Forelimb muscle (tissue), 1 donor: ENCODE measurements at places on chromosomes 5 and 9.
A peak's percentile ranks its signal among the peaks of the same experiment; 100 is the strongest.

GRCh38 chr9:1959371-1959770 lies 55.8 kb upstream of the SMARCA2 start:
- DNase-seq, result no peak

DNA sequence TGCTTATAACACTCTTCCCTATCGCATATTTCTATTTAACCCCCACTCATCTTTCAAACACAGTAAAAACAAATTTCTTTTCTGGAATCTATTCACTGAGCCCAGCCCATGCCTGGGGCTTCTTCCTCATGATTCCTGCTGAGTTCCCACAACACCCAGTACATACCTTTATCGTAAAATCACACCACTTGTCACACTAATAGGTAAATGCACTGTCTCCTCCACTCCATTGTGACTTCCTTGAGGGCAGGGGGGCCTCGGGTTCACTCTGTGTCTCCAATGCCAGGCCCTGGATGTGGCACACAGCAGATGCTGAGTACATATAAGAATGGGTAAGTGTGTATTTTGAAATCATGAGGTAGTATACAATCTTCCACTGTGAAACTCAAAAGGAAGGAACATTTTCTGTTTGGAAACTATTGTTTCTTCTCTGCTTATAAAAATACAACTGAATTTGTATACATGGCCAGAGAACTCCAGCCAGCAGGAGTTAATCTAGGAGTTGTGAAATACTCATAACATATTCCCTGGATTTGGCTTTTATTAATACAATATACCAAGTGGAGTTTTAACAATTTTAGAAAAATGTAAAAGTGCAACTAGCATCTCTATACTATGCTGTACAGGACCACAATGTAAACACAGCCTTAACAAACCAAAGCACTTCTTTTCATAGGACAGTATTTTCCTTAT lies 7.2 kb downstream of the PLK2 start:
- no peak for DNase-seq

DNA sequence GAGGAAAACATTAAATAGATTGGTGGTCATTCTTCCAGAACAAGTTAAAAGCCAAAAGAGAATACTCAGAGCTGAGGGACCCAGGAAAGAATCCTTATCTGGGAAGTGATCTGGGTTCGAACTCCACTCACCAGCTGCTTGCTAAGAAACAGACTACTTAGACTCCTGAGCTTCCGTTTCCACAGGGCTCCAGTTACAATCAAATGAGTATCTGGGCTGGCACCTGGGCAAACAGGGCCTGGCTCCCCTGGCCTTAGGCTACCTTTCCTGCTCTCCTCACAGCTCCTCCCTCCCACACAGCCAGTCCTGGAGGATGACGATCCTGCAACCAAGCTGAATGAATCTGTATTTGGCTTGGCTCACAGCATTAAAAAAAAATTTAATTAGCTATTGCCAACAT lies 2.5 kb downstream of the MAPK9 start:
- no peak for DNase-seq

DNA sequence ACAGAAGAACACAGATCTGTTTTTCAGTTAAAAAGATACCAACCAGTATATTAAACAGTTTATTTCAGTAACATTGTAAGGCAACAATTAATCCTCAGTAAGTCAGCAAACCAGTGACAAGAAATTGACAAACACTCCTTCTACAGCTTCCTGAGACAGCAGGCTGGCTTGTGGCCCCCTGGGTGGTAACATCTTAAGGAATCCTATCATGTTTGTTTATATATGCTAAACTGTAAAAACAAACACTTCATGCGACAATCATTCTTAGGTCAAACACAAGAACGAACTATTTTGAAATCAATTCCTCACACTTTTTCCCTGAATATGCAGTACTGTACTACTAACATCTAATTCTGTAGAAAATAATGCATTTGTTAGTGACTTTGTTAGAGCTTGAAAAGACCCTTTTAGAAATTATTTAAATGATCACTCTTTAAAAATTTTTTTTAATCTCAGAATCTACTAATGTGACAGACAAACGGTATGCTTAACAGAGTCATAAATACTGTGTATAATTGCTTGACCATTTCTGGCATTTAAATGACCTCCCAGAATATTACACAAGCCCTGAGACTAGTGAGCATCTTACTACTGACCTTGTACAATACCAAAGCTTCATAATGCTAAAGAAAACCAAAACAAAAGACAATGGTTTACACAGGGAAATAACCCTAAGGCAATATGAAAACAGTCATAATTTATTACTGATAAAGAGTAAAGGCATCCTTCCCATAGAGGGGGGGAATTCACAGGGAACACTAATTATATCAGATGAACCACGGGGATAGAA lies 48.2 kb downstream of the ERMP1 start:
- no peak for DNase-seq

- no peak for DNase-seq
These were observed 23.0 kb downstream of the ABL1 start for GRCh38 chr9:130857864-130858738.

DNA sequence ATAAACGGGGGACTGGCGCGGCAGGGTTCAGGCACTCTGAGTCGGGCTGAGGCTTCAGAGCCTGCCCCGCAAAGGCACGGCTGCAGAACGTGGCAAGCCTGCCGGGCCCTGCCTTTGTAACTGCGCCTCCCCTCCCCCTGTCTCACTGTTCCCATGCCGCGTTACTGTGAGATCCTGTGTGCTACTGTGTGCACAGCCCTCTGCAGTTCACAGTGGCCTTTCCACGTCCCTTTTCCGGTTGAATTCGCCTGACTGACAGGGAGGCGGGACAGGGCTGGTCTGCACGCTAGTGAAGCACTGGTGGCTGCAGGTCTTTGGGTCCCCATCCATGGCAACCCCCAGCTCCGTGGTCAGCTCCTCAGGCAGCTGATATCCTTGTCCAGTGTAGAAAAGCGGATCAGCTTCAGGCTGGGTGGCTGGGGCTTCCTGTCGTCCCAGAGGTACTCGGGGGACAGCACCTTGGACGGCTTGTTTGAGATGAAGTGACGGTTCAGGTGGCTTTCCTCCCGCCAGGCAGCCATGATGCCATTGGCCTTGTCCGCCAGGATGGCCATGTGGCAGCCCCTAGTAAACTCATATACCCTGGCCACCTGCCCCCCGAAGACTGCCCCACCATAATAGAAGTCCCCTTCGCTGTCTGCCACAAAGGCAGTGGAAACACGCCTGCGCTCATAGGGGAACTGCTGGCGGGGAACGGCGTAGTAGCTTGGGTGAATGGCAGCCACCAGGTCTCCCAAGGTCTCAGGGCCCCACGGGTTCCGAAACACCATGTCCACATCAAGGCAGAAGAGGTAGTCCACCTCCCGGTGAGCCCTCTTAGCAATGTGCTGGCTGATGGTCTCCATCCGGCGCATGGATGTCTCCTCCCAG lies 10.3 kb downstream of the GBGT1 start:
- DNase-seq, result no peak

DNA sequence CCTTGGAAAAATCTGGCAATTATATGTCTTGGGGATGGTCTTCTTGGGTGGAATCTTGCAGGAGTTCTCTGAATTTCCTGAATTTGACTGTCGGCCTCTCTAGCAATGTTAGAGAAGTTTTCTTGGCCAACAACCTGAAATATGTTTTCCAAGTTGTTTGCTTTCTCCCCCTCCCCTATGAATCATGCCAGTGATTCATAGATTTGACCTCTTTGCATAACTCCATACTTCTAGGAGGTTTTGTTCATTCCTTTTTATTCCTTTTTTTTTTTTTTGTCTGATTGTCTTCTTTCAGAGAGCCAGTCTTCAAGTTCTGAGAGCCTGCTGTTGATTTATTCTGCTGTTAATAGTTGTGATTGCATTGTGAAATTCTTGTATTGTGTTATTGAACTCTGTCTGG lies 56.7 kb upstream of the SLC44A1 start:
- no peak for DNase-seq

- DNase-seq, result no peak
These were observed 64.9 kb upstream of the OSMR start for GRCh38 chr5:38780945-38781344.

GRCh38 chr9:99296291-99296951 lies 74.3 kb downstream of the SEC61B start:
- DNase-seq, result peak; percentile 17

DNA sequence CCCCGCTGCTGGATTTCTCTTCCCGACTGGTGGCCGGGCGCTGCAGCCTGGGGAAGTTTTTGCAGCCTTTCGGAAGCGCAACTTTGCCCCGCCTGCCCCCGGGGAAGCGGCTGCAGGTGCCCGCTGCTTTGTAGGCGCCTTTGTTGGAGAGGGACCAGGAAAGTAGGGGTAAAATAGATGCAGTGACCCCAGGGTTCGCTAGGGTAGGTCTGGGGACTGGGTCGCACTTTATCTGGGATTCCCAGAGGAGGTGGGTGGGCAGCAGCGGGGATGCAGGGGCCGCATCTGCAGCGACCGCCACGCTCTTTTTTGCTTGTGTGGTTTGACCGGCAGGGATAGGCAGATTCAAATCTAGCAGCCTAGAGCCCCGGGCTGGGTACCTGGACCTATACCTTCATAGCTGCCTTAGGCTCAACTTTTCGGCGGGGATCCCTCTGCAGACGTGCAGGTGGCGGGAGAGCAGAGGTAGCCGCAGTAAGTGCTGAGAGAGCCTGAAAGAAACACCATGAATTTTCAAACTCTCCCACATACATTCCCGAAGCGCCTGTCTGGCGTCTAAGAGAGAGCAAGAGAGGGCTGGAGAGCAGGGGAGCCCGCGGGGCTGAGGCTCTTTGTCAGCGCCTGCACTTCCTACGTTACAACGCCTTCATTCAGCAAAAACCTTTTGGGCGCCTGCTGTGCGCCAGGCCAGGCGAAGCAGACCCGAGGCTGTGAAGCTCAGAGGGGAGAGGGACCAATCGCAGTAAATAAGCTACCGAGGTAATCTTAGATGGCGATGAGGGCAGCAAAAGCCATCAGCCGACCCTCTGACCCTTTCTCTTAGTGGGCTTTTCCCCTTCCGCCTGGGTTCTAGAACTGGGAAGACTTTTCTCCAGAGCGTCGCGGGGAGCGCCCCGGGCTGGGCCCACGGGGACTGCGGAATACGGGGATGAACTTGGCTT lies 642 bp downstream of the SV2C start:
- DNase-seq, result no peak

DNA sequence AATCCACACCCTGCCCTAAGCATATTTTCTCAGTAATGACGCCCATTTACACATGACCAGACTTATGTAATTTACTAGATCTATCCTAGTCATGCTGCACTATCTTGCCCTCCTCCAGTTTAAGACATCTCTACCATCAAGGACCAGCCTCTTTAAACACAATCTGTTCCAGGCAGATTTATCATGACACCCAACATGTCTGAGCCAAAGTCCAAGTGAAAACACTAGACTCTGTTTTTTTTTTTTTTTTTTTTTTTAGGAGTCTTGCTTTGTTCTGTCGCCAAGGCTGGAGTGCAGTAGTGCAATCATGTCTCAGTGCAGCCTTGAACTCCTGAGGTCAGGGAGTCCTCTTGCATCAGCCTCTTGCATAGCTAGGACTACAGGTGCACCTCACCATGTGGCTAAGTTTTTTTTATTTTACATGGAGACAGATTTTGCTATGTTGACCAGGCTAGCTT lies 354.6 kb downstream of the ARRDC3 start:
- DNase-seq, result no peak

- DNase-seq, result no peak
These were observed 11.3 kb downstream of the ZNF618 start for GRCh38 chr9:113887436-113887835.

- no peak for DNase-seq
These were observed at the start of gene BTNL3 for GRCh38 chr5:180988592-180988991. Gene BTNL3, plus strand, starts transcription at chr5:180988846. Its CDS starts 183 bp downstream, at chr5:180989029.

- DNase-seq, result no peak
These were observed 51.3 kb downstream of the RASEF start for GRCh38 chr9:83011611-83012010.

- no peak for DNase-seq
These were observed 23.9 kb upstream of the PPP1R2B start for GRCh38 chr5:156826150-156826549.

DNA sequence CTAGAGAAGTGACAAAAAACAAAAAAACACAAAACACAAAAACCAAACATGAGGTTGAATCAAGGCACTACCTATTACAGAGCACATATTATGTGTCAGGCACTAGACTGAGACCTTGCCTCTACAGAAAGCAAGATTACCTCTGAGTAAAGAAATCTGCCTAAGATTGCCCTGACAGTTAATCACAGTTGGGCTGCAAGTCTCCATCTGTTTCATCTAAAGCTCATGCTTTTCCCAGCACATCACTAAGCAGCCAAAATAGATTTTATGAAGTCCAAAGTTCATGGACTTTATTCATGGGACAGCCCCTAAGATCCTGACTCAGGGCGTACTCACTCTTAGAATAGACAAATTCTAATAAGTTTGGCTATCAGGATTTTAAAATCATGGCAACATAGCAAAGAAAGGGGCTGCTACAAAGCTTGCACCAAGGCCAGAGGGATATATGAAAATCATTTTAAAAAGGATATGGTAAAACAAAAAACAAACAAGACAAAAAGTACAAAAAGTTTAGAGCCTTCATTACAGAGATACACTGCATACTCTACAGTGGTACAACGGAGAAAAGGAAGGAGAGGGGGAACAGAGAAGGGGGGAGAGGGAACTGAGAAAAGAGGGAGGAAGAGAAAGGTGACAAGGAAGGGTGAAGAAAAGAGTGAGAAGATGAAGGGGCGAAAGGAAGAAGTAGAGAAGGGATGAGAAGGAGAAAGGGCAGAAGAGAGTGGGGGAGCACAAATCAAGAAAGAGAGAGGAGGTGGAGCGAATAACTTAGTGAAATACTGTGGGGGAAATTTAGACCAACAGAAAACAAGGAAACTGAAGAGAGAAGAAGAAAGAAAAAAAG lies 58.2 kb downstream of the RICTOR start:
- no peak for DNase-seq

DNA sequence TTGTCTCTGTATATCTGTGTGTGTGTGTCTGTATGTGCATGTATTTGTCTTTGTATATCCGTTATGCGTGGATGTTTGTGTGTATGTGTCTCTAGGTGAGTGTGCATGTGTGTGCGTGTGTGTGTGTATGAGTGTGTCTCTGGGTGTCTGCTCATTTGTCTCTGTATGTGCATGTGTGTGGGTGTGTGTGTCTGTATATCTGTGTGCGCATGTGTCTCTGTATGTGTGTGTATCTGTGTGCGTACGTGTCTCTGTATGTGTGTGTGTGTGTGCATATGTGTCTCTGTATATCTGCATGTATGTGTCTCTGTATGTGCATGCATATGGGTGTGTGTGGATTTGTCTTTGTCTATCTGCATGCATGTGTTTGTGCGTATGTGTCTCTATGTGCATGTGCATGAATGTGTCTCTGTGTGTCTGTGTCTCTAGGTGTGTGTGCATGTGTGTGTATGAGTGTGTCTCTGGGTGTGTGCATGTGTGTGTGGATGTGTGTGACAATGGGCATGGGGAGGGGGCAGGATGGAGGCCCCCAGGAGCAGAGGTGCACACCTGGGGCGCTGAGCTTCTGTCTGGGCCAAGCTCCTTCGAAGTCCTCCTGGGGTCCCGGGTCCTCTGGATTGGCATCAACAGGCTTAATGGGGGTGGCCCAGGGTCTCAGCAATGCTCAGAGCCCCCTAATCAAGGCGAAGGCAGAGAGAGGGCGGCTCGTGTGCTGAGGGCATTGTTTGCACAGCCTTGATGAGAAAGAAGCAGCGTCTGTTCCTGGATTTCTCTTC lies 373.4 kb upstream of the IRX4 start:
- DNase-seq, result no peak
